ENCODE measurements at places on chromosomes 13 and 19. TPM values are rescaled to one million over a fixed set of nuclear protein-coding genes. Genes with fewer than 3 reads are reported as not detected.

The ZNF90 gene
- 5.2 TPM for total RNA-seq

The CPT1C gene
- 15.8 TPM for total RNA-seq

The TTC9B gene
- not detected for total RNA-seq

The PPM1N gene
- total RNA-seq, result 1.2 TPM

Data from epithelial cell of alveolus of lung (primary cell).